ENCODE measurements at places on chromosomes 12 and 14.

DNA sequence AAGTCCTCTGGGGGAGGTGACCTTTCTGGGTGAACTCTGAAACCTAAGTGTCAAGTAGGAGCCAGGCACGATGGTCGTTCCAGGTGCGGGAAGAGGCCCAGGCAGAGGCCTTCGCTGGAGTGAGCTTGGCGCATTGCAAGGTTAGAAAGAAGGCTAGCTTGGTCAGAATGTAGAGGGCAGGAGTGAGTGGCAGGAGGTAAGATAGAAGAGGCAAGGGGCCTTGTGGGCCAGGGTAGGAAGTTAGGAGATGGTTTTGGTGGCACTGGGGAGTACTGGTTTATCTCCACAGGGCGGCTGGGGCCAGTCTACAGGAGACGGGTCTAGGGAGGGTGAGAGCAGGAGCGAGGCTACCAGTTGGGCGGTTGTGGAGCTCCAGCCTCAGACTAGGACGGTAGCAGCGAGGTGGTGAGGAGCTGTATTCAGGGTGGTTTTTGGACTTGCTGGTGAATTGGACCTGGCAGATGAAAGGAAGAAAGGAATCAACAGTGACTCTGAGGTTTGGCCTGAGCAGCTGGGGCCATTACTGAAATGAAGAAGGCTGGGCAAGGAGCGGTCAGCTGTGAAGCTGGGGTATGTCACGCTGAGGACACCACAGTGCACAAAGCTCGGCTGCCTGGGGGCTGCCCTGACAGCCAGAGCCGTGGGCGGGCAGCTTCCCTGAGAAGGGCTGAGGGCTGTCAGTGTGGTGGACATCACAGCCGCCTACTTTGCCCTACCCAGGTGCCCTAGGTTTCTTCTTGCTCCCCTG lies 9.0 kb downstream of the MLXIP start:
- DNase-seq = no peak

- DNase-seq = no peak
These were observed 7.0 kb downstream of the HNRNPA1 start for GRCh38 chr12:54287261-54288157.

DNA sequence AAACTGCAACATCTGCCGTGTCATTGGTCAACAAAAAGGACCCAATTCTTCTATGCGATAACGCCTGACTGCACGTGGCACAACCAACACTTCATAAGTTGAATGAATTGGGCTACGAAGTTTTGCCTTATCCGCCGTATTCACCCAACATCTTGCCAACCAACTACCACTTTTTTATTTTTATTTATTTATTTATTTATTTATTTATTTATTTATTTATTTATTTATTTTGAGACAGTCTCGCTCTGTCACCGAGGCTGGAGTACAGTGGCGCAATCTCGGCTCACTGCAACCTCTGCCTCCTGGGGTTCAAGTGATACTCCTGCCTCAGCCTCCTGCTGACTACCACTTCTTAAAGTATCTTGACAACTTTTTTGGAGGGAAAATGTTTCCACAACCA lies 127.4 kb downstream of the RASSF9 start:
- DNase-seq = no peak

GRCh38 chr12:65827342-65827741 lies 3.1 kb downstream of the HMGA2 start:
- DNase-seq = no peak

DNA sequence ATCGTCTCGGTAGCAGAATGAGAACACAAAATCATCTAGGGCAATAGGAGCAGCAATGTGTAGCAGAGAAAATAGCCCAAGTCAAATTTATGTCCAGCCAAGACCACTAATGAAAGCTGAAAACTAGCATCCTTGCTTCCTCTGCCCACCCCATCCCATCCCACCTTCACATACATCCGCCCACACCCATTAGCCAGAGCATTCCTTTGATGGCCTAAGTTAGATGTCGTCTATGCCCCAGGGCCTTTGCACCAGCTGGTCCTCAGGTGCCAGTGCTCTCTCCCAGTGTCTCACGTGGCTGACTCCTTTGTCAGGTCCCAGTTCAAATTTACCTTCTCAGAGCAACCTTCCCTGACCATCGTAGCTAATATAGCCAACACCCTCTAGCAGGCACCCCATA lies 17.8 kb upstream of the PPP2R5C start:
- no peak for DNase-seq

DNA sequence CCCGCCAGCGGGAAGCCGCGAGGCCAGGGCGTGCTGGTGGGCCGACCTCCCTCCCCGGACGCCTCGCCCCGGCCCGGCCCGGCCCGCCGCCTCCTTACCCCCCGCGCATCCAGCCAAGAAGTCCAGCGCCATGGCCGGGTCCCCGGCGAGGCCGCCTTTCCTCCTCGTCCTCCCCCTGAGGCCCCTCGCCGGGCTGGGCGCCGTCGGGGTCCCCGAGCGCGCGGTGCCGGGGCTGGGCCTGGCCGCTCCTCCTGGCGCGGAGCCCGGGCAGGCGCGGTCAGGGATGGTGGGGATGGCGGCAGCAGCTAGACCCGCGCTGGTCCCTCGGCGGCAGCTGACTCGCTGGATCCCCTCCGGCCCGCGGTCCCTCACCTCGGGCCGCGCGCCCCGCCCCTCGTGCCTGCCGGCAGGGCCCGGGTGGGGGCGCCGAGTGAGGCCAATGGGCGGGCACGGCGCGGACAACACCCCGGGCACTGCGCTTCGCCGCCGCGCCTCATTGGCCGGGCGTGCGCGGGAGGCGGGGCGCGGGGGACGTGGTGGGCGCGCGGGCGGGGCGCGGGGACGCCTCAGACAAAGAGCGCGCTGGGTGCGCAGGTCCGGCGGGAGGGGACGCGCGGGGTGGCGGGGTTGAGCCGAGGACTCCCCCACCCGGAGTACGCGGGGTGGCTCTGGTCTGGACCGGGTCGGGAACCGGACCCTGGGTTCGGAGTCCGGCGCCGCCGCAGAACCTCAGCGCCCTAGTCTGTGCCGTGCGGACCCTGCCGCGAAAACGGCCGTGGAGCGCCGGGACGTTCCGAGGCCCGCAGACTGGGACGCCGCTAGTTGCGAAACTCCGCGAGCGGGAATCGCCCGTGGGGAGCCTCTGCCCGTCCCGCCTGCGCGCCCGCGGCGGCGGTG lies at the start of gene SLC25A29:
Gene SLC25A29, minus strand, starts transcription at position 344 of the 897 bp plus-strand sequence. Its CDS starts 212 bp downstream, at position 132.
- peak; percentile 93 for DNase-seq

- DNase-seq = no peak
These were observed 48.4 kb downstream of the BICD1 start for GRCh38 chr12:32155041-32155440.

DNA sequence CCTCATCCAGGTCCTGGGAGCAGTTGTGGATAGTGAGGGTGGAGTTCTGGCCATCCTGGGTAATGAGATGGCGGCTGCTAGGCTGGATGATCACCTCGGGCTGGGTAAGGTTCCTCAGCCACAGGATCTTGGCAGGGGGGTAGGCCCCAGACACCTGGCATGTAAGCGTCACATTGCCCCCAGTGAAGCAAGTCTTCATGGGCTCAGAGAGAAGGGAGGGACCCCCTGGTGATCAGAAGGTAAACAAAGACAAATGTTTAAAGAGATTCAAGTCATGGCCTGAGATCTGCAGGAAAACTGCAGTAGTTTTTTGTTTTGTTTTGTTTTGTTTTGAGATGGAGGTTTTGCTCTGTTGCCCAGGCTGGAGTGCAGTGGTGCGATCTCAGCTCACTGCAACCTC lies 12.8 kb upstream of the WSB2 start:
- no peak for DNase-seq

DNA sequence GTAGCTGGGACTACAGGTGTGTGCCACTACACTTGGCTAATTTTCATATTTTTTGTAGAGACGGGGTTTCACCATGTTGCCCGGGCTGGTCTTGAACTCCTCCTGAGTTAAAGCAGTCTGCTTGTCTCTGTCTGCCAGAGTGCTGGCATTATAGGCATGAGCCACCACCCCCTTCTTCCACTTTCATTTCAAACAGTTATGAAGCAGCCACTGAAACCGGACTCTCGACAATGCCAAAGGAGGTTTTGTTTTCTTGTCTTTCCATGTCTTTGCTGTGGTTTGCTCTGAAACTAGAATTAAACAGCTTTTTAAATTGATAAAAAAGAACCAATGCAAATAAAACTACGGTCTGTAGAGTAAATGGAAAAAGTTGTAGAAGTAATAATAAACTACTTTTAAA lies 30.4 kb downstream of the RAP1B start:
- peak; percentile 45 for DNase-seq

- DNase-seq = peak; percentile 15
These were observed 86.8 kb downstream of the ITPR2 start for GRCh38 chr12:26746121-26746714.

DNA sequence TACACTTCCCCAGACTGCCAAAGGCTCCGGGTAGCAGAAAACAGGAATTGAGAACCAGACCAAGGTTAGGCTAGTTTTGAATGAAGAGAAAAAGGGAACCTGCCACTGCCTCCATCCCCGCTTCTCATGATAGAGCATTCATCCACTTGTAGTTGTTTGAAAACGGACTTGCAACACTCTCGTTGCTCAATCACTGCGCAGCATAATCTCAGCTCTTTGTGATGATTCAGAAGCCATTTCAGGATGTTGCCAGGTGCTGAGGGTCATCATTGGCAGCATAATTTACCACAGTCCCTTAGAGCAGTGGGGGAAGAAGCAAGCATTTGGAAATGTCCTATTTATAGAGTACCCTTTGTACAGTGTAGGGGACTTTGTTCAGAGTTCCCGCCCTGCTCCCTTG lies 25.6 kb downstream of the KCNK13 start:
- DNase-seq = no peak

DNA sequence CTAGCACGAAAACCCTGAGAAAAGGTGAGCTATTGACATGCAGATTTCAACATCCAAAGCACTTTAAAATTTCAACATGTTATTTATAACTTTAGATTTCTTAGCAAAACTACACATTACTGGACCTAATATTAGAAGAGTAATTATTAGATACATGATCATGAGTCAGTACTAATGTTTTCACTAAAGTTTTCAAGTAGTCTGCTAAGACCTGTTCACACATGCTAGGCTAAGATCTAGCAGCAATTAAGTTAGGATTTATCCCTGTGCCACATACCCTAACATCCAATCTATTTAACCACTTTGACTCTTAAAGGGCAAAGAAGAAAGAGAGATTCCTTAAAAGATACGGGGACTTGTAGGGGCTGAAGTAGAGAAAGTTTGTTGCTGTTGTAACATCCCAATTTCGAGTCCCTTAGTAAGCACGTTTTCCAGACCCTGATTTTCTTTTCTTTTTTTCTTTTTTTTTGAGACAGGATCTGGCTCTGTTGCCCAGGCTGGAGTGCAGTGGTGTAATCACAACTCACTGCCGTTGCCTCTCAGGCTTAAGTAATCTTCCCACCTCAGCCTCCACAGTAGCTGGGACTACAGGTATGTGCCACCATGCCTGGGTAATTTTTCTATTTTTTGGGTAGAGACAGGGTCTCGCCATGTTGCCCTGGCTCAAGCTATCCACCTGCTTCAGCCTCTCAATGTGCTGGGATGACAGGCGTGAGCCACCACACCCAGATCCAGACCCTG lies 102.5 kb upstream of the ATF7IP start:
- DNase-seq = no peak

DNA sequence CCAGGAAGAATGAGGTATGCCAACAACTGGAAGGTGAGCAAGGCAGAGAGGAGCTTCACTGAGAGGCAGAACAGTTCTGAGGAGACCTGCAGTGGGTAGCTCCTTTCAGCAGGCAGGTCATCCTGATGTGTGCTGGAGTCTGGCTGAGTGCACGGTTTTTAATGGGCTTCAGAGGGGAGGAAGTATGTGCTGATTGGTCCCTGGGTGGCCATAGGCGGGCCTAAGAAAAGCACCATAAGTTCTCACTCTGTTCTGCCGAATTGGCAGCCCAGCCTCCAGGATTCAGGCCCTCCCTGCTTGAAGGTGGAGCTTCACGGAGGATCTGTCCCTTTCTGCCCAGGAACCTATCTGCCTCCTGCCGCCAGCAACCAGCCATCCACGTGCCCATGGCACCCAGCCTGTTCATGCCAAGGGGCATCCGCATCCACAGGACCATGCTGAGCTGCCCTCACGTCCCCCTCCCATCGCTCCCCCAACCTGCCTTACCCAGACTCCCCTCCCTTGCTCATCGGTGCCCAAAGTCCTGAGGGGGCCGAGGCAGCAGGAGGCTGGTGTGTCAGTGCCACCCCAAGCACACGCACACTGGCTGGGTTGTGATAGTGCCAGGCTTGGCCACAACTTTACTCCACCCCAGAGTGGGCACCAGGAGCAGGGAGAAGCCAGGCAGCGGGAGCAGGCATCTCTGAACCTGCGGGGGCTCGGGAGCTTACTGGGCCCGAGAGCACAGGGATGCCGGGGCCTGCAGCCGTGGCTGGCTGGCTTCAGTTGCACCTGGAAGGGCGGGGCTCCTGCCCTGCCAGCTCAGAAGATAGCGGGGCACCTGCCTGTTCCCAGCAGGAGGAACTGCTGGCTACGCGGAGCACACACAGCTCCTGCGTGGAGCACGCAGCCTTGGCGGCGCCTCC lies 608.4 kb upstream of the FOXG1 start:
- no peak for DNase-seq

GRCh38 chr14:34883954-34884353 lies 8.8 kb upstream of the BAZ1A start:
- DNase-seq = no peak

DNA sequence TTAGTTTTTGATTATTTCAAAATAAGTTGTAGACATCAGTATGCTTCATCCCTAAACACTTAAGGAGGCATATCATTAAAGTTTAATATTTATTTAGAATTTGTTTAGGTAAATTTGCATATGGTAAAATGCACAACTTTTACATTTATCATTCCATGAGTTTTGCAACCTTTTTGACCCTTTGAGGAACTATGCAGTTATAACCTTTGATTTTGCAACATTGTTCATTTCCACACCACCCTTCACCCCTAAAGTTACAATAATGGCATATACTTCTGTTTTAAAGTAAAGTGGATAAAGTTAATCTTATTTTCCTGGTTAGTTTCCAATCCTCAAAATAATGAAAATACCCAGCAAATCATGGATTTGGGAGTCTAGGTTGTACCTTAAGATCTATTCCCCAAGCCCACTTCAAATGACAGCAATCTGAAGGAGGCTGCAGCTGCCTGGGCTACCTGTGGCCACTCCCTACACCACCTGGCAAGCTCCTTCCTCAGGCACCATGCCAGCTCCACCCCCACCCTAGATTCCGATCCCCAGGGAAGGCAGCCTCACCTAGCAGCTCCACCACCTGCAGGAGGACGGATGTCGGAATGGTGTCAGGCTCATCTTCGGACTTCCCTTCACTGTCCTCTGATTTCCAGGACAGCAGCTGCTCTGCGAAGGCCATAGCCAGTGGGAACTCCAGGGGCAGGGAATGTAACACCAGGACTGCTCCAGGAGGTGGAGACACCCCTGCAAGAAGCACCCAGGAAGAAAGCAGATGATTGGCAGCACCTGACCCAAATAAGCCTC lies 65.1 kb downstream of the TRAFD1 start:
- no peak for DNase-seq

Data from GM10248 (cell line).